NCI-H1694 treated with DMSO at 0.1 percent for 48 hours (cell line): ENCODE measurements at places on chromosomes 4 and X.
A peak's percentile ranks its signal among the peaks of the same experiment; 100 is the strongest.

GRCh38 chr4:125358453-125358852, 43.7 kb downstream of the FAT4 start:
- no peak for DNase-seq

GRCh38 chr4:24002330-24002966, 112.6 kb upstream of the PPARGC1A start:
- no peak for DNase-seq

- no peak for DNase-seq
Observed at GRCh38 chrX:154495472-154495922, 5.1 kb upstream of the SLC10A3 start.

- DNase-seq, result no peak
Observed at GRCh38 chr4:122606364-122607043, 14.4 kb downstream of the IL21 start.

DNA sequence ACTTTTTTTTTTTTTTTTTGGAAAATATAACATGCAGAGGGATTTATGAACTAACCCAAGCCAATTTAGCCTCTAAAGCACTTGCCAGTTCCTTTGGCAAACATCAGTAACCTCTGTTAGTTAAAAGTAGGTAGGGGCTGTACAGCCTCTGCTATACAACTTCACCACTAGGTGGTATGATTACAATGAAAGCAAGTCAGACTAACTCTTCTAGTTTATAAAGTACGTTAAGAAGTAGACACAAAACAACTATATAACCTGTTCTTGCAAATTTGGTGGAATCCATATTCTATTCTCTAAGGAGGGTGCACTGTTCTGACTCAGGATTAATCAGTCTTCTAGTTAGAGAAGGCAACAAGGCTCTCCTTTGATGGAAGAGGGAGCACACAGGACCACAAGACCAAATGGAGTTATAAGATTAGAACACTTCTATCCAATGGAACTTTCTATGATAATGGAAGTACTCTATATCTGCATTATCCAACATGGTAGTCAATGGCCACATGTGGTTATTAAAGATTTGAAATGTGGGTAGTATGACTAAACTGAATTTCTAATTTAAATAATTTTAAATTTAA, 12.8 kb downstream of the AIMP1 start:
- DNase-seq, result peak; percentile 3

- DNase-seq, result no peak
Observed at GRCh38 chr4:26074712-26075430, 160.9 kb downstream of the SMIM20 start.
